ENCODE measurements at places on chromosomes 3 and 15.

GRCh38 chr3:49313896-49314688 is 25.8 kb downstream of the USP4 start:
- no peak for DNase-seq

GRCh38 chr3:184563561-184563925 is 2.0 kb downstream of the EPHB3 start:
- no peak for DNase-seq

- DNase-seq: no peak
Measured at GRCh38 chr3:171643681-171644080, 166.6 kb downstream of the PLD1 start.

DNA sequence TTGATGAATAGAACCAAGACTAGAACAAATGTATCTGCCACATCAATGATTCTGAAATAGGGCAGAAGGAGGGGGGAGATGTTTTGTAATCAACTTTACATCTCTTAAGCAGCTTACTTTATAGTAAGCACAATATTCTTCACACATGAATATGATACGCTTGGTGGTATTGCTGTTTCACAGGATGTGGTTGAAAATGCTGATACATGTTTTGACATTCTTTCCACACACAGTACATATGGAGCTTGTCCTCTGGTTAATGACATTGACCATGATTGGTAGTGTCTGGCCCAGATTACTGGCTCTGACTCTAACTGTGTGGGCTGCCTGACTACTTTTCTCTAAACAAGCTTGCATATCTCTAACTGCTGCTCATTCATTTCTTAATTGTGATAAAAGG is 168.9 kb downstream of the KLHL25 start:
- DNase-seq: no peak
